ENCODE measurements at places on chromosomes 7 and 10.

DNA sequence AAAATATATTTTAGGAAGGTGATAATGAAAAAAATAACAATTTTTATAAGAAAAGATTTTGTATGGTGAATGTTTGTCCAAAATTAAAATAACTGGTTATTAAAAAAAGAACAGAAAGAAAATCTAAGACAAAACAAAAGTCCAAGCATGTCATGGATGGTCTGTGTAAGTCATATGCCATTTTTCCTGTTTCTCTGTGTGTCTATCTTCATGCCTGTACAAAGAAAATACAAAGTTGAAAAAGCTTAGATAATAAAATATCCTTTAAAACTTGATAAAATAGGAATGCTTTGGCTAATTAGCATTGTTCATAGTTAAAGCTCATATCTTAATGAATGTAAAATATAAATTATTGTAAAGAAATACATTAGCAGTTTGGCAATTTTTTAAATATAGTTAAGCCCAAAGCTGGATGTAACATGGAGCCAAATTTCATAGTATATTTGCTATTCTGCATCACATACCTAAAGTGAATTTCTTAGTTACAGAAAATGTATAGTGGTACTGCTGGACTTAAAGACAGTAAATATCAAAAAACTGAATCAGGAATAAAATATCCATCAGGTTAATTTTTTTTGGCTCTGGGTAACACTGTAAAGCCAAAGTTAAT, 661.1 kb downstream of the PCDH15 start:
- no peak for DNase-seq

DNA sequence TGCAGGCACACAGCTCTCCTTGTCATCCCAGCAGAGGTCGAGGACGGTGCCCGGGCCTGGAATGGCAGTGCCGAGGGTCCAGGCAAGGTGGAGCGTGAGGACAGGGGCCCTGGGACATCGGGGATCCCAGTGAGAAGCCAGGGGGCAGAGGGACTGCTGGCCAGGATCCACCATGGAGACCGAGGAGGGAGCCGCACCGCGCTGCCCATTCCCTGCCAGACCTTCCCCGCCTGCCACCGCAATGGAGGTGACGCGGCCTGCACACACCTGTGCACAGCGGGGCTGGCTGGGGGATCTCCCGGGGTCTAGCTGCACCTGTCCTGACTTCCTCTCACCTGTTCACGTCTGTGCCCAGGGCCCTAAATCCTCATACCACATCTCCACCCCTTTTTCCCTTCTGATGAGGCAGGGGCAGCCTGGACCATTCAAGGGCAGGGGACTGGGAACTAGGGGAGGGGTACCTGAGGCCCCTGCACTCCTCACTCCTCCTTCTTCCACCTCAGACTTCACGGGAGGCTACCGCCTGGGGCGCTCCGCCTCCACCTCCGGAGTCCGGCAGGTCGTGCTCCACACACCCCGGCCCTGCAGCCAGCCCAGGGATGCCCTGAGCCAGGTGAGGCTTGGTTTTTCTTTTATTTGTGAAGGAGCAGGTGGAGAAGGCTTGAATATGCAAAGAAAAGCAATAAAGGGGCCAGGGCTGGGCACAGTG, 6.9 kb downstream of the NYAP1 start:
- no peak for DNase-seq

DNA sequence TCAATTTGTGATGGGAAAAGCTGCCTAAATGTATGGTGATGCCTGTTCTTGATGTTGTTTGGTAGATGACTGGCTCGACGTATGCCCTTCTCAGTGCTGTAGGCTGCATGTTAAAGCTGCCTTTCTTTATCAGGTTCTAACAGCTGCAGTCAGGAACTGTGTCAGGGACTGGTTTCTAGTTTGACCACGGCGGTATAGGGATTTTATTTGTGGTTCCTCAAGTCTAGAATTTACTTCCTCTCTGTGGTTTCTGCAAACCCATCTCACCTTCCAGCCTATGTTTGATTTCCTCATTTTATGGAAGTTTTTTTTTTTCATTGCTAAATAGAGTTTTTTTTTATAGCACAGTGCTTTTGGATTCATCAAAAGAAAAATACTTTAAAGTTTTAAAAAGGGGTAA, 26.5 kb downstream of the LMTK2 start:
- no peak for DNase-seq

DNA sequence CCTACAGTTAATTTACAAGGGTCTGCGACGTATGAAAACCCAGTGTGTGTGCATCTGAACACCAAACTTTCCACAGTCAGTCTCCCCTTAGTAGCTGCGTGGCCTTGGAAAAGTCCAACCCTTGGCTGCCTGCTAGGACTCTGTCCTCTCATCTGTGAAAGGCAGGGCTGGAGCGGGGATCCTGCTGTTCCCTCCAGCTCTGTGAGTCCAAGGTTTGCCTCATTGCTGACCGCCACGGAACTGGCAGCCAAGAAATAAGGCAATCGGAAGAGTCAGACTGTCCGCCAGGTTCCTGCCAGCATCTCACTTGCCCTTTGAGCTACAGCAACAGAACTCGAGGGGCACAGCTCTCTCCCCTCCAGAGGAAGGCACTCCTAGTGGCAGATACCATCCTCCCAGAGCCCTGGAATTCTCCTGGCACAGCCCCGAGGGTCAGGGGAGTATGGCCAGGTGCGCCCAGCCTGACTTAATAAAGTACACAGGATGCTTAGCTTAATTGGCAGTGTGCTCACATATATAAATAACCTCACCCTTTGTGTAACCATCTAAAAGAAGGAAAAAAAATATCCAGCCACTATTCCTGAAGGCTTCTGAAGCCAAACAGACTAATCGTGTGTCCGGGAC, 530.1 kb upstream of the FOXK1 start:
- DNase-seq, result no peak

DNA sequence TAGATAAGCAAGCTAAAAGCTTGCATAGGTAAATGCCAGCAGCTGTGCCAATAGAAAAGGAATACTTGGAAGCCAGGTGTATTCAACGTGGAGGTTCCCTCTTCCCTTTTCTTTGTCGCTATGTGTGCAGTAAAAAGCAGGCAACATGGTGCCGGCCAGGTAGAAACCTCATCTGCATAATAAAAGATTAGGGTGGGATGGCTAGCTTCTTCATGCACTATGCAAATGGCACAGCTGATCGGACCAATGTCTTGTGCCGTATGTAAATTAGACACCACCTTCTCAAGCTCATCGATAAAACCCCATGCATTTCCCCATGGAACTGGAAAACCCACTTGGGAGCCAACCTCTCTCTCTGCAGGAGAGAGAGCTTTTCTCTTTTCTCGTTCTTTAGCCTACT, 150.9 kb upstream of the FOXK1 start:
- DNase-seq, result no peak

GRCh38 chr7:42080841-42081586, 156.0 kb downstream of the GLI3 start:
- DNase-seq, result no peak

GRCh38 chr10:45468079-45468478, 94.1 kb downstream of the ALOX5 start:
- no peak for DNase-seq

GRCh38 chr10:74771054-74771453, 55.3 kb upstream of the KAT6B start:
- DNase-seq, result no peak

- DNase-seq, result no peak
Measured at GRCh38 chr10:20648263-20648874, 248.7 kb downstream of the NEBL start.

DNA sequence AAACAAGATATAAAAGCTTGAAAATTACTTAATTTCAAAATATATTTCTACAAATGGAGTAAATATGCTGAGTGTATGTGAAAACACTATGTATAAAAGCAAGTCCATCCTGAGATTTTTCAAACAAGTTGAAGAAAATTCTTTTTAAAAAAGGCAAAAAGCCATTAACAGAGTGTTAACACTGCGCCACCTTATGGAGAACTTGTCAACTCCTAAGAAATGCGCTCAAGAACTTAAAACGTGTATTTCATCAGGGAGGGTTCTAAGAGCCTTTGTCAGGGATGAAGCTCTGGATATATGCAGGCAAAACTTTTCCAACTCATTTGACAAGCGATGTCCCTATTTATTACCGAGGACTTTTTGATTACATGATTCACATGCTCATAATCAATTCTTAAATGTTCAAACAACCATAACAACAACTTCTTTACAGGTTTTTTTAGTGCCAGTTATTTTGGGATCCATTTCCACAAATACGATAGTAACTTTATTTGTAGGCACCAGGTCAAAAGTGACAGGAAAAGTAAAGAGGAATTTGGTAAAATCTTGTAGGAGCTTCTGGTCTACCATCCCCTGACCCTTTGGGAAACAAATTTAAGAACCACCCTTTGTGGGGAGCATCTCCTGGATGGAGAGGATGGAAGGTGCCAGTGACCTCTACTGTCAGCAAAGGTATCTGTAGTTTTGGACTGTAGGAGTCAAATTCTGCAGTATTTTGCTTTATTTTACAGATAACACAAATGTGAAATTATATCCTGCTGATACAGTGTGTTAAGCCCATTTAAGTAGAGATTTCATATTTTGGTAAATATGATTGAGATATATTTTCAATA, 23.2 kb downstream of the CALCR start:
- DNase-seq, result no peak

GRCh38 chr10:30431435-30431911, 2.5 kb upstream of the MAP3K8 start:
- no peak for DNase-seq

Data from NCI-H1930 (cell line).